ENCODE measurements at places on chromosomes 7 and 10.

- DNase-seq, result no peak
Observed at GRCh38 chr10:62707810-62708209, 96.7 kb upstream of the ADO start.

DNA sequence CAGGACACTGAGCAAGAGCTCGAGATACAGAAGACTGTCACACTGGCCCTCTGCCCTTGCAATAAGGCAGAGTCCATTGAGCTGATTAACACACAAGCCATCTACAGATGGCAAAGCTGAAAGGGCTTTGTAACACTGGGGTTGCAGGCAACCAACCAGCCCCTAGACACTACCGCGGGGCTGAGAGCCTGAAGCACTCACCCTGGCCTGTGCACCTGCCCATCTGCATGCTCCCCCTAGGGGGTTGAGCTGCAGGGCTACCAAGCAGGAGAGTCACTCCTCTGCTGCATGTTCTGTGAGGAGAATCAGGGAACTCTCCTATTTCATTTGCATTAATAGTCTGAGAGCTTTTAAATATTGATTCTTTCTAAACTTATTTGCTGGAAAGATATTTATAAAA is 128.1 kb upstream of the VIPR2 start:
- no peak for DNase-seq

DNA sequence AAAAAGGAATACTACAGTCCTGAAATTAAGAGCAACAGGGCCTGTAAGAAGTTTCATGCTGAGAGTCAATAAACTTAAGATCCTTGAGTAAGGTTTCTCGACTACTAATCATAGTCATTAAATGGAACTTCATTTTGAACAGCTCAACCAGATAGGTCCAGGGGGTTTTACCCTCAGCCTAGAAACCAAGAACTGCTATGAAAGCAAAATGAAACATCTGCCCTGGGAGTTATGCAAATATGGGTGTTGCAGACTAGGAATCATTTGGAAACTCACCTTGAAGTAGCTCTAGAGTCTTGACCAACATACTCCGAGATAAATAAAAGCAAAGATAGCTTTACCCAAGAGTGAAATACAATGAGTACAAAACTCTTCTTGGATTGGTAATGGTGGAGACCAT is 128.0 kb downstream of the HGF start:
- no peak for DNase-seq

GRCh38 chr10:126014309-126014708 is 117.9 kb downstream of the FANK1 start:
- DNase-seq, result no peak

DNA sequence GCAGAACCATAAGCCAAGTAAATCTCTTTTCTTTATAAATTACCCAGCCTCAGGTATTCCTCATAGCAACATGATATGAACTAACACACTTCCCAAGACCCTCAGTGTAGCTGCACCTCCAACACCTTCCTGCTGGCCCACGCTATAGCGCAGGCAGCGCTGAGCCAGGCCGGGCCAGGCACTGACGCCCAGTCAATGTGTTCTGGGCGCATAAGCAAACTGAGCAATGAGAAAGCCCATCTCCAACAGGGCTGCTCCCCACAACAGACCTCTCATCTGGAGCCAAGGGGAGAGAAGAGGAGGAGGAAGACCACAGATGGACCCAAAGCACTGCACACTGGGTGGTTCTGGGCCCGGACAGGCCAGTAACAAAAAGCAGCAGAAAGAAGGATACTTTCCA is 40.8 kb downstream of the FAM53B start:
- DNase-seq, result no peak

DNA sequence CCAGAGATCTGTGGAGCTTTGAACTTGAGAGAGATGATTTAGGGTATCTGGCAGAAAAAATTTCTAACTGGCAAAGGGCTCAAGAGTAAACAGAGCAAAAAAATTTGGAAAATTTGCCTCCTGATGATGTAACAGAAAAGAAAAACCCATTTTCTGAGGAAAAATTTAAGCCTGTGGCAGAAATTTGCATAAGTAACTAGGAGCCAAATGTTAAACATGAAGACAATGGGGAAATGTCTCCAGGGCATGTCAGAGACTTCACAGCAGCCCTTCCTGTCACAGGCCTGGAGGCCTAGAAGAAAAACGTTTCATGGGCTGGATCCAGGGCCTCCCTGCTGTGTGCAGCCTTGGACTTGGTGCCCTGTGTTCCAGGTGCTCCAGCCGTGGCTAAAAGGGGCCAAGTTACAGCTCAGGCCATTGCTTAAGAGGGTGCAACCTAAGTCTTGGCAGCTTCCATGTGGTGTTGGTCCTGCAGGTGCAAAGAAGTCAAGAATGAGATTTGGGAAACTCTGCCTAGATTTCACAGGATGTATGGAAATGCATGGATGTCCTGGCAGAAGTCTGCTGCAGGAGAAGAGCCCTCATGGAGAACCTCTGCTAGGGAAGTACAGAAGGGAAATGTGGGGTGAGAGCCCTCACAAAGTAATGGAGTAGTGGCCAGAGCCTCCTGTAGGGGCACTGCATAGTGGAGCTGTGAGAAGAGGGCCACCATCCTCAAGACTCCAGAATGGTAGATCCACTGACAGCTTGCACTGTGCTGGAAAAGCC is 8.1 kb downstream of the SEMA3D start:
- DNase-seq, result no peak

GRCh38 chr7:145902123-145902522 is 214.5 kb upstream of the CNTNAP2 start:
- no peak for DNase-seq

GRCh38 chr7:100148225-100148558 is 526 bp upstream of the LAMTOR4 start:
- no peak for DNase-seq

- DNase-seq, result no peak
Observed at GRCh38 chr7:106029451-106029850, 66.4 kb downstream of the CDHR3 start.

GRCh38 chr10:28295336-28295735 is 7.5 kb downstream of the MPP7 start:
- no peak for DNase-seq

GRCh38 chr7:95316588-95316987 is 7.7 kb downstream of the PON1 start:
- DNase-seq, result no peak

DNA sequence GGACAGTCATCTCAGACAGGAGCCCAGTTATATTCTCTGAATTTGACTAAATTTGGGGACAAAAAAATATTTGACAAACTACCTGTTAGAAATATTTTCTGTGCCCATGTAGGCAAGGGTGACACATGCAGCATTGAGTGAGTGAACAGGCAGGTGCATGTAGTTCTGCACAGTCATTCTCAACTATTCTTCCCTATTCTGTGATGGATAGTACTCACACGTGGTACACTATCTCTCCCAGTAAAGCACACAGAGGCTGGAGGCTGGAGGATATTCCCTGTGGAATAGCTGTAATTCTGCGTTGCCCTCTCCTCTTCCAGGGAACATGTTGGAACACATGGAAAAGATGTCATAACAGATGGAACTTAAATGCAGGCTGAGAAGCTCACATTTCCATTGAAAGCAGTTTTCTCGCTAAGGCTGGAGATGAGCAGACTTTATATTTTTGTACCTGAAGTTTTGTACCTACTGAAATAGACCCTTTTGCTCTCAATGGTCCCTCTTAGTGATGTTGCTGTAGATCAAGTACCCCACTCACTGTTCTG is 75.0 kb downstream of the GPR141 start:
- no peak for DNase-seq

DNA sequence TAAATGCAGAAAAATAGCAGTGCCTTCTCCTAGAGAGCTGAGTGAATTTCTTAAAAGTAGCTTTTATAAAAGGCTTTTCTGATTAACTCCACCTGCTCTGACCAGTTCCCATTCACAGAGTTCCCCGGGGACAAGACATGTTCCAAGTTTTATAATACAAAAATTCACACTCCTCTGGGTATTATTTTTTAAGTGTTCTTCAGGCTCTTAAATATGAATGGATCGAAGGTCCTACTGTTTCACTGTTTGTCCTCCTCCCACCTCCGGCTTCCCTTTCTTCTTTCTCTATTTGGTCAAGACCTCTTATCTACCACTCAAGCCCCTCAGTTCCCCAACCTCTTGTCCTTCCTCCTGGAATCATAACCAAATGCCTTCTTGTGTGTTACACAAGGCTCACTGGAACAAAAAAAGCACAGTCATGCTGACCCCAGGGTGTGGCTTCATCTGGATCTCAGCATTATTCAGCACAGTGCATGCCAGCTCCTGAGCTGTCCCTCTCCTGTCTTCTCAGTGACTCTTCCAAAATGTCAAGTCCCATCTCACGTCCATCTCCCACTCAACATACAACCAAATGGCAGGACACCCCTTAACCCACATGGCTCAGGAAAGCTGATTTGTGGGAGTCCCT is 222.4 kb downstream of the SORCS1 start:
- DNase-seq, result no peak

GRCh38 chr10:79128241-79128922 is 59.6 kb downstream of the ZMIZ1 start:
- DNase-seq, result no peak

GRCh38 chr10:1631282-1631681 is 106.0 kb downstream of the ADARB2 start:
- DNase-seq, result no peak

DNA sequence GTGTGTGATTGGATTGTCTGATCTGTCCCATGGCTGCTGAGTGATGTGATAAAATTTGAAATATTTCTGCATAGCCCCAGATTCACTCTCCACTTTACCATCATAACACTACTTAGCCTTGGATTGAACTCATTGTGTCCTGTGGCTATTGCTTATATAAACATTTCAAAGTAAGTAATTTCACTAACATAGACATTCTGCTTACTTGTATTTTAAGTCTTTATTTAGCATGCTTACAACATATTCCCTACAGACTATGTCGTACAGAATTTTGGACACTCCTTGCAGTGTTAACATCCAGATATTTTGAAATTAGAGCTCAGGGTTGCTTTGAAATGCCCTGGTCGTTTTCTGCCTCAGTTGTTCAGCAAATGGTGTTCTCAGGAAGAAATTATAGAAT is 117.6 kb downstream of the LRRC4 start:
- no peak for DNase-seq

GRCh38 chr7:122577449-122578003 is 121.4 kb downstream of the RNF133 start:
- DNase-seq, result no peak

DNA sequence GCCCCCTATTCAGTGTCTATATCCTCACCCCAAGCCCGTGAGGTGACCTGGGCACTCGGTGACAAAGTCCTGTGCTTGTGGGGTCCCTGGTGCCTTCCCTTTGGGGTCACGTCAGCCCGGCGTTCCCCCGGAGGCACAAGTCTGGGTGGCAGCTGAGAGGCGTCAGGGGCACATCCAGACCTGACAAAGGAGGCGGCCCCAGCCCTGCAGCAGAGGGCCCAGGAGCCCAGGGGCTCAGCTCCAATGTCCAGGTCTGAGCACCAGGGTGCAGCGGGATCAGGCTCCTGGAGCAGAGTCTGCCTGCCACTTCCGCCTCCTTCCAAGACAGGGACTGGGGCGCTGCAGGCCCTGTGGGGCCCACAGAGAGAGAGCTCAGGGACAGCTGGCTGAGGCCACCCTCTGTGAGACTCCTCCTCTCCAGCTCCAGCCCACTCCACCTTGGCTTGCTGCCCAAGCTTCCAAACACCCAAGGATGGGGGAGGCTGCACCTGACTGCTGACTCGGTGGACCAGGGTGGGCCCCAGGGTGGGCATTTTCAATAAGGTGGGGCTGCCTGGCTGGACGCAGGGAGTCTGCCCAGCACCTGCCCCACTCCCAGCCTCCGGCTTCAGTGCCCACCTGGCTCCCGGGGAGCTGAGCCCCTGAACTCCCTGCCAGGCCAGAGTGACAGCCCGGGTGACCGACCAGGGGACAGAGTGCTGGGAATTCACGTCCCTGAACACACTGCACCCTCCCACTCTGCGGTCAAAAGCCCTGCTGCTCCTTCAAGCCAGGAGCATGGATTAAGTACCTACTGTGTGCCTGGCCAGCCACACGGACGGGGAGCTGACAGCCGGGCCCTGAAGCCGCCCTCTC is 1.0 kb upstream of the KNDC1 start:
- no peak for DNase-seq

DNA sequence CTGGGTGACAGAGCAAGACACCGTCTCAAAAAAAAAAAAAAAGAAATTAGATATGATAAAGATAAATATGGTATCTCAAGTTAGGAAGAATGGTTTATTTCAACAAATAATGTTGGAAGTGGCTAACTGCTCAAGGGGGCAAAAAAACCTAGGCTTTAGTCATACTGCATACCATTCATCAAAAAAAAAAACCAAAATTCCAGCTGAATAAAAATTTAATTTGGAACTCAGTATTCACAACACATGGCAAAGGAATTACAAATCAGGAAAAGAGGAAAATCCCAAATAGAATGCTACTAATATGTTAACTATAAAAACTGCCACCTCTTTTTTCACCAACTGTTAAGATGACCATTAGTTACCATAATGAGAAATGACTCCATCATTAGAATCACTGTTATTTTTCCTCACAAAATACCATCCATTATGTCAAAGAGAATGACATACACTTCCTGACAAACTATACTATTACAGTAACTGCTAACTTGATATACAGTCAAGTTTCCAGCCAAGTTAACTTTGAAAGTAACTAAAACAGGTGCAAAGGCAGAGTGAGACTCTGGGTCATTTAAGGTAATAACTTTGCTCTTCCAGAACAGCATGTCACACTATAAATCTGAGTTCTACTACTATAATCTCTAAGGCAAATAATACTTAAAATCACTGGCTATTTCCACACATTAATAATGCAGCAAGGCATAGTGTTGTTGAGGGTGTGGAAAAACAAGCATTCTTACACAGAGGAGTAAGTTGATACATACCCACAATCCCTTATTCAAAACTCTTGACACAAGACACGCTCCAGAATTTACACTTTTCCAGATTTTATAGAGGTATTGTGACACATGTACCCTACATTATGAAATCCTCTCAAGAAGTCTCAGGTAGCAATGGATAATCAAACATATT is 10.2 kb downstream of the KBTBD2 start:
- DNase-seq, result no peak

All from NCI-H446 (cell line).